ENCODE measurements at places on chromosomes 3 and 15.

- no peak for DNase-seq
Measured at GRCh38 chr3:127133971-127134370, 59.0 kb upstream of the PRR23E start.

DNA sequence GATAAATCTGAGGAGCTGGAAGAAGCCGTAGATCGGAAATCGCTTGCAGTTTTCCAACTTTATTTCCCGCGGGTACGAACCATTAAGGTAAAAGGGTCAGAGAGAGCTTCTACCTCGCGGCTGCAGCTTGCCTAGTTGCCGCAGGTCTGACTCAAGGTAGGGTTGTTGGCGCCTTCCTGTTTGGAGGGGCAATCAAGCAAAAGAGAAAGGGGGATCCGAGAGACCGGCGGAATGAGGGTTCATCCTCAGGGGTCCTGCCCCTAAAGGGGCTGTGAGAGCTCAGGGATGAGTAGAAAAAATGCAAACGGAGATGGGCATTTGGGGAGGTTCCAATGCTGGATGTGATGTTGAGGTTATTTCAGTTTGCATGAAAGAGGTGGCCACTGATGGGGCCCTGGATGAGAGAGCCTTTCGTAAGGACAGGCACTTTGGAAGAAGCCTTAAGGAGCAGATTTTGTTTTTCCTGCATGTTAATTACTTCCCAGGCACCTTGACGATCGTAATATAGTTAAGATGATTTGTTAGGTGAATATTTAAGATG, 265.4 kb downstream of the CGGBP1 start:
- no peak for DNase-seq

- DNase-seq: no peak
Measured at GRCh38 chr15:53618461-53618860, 141.0 kb downstream of the WDR72 start.

- DNase-seq: no peak
Measured at GRCh38 chr3:105798381-105798934, 70.4 kb downstream of the CBLB start.

DNA sequence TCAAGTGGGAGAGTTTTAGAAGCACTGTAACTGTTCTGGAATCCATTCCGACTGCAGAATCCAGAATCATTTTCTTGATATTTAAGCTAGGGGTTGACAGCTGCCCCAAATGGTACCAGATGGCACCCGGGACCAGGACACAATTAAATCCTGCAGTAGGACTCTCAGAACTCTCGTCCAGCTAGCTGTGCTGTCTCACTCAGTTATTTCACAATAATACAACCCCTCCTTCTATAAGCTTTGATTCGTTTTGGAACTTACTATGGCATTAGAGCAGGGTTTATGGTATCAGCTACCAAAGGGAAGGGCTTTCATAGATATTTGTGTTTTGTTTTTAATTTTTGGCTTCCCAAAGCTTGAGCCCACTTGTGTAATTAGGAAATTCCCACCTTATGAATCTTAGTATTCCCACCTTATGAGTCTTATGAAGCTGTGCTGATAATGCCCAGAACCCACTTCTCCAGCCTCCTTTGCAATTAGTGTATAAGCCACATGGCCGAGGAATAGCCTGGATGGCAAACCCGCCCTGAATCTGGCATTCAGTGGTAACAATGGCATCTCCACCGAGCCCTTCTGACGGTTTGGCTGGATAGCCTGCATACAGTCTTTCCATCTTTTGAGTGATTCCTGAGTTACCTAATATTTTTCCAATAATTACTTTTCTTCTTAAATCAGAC, 120.1 kb downstream of the UACA start:
- DNase-seq: no peak

DNA sequence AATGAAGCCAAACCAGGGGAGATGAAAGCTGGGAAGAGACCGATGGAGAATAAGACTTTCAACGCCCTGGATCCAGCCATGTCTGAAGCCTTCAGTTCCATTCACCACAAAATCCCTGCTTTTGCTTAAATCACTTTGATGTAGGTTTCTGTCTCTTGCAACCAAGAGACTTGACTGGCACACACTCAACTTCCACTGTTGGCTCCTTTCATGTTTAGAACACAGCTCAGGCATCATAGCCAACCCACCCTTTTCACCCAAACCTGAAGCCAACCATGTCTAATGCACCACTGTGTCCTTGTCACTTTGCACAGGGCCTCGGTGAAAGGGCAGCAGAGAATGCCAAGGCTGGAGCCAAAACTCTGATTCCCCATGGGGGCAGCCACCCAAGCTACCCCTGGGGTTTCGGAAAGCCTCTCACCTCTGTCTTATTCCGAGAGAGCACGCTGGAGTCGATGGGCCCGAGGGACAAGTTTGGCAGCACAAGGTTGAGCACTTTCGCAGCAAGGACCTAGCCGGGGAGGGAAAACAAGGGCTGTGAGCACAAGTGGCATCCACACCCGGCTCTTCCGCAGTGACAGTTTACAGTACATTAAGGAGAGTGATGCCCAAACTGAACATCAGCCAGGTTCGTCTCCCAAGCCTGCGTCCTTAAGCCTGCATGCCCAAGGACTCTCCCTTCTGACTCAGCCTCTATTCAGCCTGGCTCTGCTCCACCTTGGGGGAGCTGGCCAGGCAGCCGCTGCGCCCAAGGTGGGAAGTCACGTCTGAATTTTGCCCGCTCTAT, 37.6 kb downstream of the ABTB1 start:
- DNase-seq: no peak

DNA sequence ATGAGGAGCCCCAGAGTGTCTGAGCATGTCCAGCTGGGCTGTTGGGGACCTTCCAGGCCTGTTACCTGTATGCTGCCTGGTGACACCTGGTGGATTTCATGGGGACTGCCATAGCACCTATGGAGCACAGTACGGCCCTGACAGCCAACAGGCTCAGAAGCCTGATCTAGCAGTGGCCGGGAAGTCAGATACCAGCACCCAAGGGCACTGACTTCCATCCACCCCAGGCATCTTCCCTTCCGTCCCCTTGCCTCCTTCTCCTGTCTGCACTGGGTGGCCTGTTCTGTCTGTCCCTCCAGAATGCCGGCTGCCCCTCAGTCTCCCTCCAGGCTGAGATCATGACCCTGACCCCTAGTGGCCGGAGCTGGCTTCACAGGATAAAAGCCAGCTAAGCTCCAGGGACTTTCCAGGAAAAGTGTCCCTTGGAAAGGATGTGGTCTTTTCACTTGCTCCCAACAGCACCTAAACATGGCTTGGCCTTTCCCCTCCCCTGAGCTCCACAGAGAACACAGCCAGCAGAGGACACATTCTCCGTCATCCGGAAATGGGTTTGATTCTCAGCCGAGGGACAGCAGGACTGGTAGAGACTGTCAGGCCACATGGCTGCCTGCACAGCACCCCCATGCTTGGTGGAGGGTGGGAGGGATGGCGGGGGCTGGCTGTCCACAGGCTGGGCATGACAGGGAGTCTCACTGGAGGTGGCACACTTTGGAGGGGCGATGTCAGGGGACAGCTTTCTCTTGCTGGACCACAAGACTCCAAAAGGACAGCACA, 9.5 kb downstream of the RPS17 start:
- DNase-seq: peak; percentile 61

- peak; percentile 86 for DNase-seq
Measured at GRCh38 chr3:43155464-43156121, 49.7 kb upstream of the POMGNT2 start.

- DNase-seq: no peak
Measured at GRCh38 chr3:97515076-97515475, 249.5 kb upstream of the ARL6 start.

DNA sequence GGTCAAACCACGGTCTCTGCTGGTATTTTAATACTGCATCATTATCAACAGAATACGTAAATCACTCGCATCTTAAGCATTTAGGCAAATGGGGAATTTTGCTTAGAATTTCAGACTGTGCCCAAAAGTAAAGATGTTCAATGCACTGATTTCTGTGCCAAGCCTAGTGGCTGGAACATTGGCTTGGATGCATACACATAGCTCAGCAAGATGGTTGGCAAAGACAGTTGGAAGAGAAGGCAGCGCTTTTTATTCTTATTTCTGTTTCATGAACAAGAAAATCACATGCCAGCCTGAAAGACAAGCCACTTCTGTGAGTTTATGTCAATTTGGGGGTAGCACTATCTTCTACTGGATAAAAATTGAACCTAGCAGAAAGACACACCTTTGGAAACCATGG, 15.1 kb downstream of the MECOM start:
- no peak for DNase-seq

GRCh38 chr3:122553171-122553570, 10.9 kb downstream of the PARP9 start:
- no peak for DNase-seq

DNA sequence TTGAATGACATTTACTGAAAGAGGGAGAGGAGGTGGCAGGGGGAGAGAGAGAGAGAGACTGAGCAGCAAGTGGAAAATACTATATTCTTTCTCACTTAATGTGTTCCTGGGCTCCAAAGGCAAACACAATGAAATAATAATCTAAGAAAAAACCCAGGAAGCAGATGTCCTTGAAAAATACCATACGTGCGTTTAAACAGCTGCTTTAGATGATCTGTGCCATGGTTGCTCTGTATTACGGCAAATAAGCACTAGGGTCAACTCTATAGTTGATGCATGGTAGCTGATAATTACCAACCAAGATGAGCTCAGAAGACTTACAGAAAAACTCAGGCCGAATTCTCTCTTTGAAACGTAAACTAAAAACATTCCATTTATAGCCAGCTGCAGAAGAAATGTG, 410.3 kb upstream of the TBL1XR1 start:
- DNase-seq: no peak
